GF-D8 (cell line): ENCODE measurements at places on chromosomes 4 and X.

DNA sequence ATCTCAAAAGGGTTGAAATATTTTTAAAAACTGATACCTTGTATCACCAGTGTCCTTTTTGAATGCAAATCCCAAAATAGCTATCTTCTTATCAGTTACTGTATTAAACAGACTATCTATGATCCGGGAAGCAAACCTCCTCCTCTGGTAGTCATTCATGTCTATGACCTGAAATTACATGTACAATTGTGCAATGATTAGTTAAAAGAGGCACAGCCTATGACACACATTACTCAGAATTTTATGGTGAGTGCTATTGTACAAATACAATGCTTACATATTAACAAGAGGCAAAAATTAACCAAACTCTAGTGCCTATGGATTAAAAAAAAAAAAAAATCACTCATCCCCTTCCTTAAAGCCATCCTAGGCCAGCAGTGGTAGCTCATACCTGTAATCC, 21.7 kb downstream of the UGDH start:
- no peak for DNase-seq

DNA sequence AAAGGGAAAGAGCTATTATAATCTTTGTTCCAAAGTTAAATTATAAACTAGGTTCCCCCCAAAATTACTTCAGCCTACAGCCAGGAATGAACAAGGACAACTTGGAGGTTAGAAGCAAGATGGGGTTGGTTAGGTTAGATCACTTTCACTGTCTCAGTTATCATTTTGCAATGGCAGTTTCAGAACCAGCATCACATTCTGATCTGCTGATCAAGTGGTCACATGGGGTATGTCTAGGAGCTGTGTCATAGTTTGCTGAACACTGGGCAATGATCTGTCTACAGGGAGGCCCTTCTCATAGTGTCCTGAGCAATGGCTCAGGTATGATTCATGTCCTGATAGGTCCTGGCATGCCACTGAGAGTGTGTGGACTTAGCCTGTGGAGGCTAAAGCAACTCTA, 41.6 kb upstream of the XIAP start:
- DNase-seq, result no peak

DNA sequence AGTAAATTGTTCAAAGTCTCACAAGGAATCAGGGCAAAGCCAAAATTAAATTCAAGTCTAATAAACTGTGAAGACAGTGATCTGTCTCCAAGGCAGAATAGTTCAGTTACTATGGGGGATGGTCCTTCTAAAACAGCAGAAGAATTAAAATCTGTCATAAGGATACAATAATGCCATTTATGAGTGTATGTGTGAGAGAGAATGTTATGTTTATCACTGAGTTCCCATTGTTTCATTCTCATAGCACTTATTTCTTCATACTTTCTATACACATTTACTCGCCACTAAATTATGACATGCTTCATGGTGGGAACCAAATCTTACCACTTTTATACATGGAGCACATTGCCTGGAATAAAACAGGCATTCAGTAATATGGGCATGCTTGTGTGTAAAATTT, 102.5 kb downstream of the AMMECR1 start:
- no peak for DNase-seq

DNA sequence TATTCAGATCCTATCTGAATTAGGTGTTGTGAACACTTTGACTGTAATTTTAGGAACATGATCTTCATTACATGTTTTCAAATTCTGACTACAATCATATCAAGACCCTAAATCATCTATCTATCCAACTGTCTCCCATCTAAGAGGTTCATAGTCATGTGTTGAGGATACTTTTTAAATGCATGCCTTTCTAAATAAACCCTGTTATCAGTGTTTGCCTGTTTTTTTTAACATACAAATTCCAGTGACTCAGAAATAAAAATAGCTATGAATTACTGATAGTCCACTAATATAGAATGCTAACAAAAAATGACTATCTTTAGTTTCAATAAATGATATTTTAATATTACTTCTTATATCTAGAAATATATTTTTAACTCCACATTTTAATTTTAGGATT, 8.0 kb downstream of the RAB28 start:
- no peak for DNase-seq

DNA sequence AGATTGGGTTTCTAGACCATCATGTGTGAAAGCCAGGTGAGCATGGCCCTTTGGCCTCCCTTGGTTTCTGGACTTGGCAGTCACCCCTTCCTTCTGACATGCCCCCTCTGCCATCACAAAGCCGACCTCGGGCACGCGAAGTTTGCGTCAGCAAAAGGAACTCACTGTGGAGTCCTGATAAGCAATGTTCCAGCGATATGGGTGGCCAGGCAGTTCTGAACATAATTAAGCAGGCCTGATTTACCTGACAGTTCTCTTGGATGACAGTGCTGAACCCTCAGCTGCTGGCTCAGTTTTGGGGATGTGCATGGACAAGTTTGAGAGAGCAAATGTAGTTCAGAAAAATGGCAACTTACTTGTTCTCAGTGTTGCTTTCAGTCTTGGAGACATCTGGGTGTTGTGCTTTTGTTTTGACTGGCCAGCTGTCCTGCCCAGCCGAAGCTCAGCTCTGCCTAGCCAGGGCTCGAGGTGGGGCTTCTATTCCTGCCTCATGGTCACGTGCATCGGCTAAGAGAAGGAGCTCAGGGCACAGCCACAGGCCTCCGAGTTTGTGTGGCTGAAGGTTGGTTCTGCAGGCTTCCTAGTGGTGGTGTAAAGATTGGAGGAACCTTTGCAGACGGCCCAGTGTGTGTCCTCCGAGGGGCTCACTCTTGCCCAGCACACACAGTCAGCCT, 78.3 kb downstream of the CLDN34 start:
- DNase-seq, result no peak
